ENCODE measurements at places on chromosomes 1 and 21.

GRCh38 chr1:243842978-243843511 is 7.0 kb downstream of the AKT3 start:
- DNase-seq = no peak

DNA sequence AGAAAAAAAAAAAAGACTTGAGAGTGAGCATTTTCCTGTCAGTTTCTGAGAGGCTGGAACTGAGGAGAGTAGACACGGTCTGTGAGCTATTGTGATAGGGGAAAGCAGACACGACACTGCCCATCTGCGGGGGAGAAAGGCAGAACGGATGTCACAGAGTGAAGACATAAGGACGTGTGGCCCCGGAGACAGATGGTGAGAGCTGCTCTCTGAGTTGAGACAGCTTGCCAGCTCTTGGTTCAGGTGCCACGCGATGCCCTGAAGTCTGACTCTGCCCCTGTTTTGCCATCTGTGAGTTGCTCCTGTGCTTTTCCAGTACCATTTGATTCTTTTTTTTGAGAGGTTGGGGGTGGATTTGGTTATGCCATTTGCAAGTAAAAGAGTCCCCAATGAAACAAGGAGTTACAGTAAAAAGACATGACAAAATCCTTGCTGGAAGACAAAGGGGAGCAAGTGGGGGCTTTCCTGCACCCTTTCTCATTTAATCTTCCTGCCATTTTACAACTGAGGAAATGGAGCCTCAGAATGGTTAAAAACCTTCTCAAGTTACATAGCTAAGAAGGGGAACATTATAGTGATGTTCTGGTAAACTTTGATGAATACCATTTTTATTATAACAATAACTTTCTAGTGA is 128.9 kb upstream of the DNAH14 start:
- no peak for DNase-seq

GRCh38 chr1:208374391-208374941 is 130.3 kb upstream of the PLXNA2 start:
- no peak for DNase-seq

DNA sequence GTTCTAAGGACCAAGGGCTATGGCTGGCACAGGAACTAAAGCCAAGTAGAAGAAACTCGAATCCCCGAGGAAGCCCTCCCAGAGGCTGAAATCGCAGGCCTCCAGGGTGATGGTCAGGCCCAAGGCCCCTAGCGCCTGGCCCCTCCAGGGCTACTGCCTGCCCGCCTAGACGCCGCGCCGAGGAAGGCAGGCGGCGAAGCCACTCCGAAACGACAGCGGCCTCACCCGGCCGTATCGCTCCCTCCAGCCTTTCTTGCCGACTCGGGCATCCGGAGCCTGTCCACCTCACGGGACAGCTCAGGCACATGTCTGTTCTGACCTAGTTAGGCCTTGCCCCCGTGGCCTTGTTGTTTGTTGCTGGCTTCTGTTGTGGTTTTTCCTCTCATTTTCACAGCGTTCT is 9.7 kb upstream of the LHX8 start:
- no peak for DNase-seq

GRCh38 chr1:44673675-44674112 is 587 bp downstream of the TMEM53 start:
- no peak for DNase-seq
